Natural killer cell (primary cell): ENCODE measurements at places on chromosomes 16 and 17.
A peak's percentile ranks its signal among the peaks of the same experiment; 100 is the strongest.

DNA sequence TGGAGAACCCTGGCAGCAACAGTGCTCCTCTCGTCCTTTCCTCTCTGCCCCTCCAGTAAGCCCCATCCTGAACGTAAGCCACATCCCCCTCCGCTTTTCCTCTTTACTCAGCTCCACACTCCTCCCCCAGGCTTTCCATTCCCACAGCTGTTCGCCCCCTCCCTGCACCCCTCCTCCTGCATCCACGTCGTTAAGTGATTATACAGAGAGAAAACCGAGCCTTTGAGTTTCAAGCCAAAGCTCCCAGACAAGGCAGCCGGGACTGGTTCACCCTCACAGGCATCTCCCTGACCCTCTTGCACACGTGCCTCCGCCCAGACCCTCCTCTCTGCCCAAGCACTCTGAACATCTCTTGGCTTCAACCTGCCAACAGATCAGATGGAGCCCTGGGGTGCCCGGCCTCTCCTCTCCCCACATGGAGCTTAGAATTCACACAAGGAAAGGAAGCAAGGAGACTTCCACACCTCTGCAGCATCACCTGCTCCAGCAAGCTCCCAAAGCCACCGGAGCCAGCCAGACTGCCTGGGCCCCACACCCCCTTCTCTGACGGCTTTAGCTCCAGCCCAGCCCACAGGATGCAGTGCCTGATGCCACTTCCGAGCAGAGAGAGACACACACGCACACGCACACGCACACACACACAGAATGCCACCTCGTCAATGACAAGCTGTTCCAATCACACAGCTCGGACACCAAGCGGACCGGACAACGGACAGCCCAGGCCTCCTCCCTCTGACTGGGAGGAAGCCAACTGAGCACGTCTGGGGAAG, 99.9 kb upstream of the CCL2 start:
- H3K4me3 ChIP-seq, result no peak overlapping the region
- DNase-seq, result no peak
- H3K4me1 ChIP-seq, result no peaks in the 10 kb centered on the region
- peaks cover 12% of the 10 kb centered on the region for H3K27me3 ChIP-seq
- H3K36me3 ChIP-seq, result no peaks in the 10 kb centered on the region

DNA sequence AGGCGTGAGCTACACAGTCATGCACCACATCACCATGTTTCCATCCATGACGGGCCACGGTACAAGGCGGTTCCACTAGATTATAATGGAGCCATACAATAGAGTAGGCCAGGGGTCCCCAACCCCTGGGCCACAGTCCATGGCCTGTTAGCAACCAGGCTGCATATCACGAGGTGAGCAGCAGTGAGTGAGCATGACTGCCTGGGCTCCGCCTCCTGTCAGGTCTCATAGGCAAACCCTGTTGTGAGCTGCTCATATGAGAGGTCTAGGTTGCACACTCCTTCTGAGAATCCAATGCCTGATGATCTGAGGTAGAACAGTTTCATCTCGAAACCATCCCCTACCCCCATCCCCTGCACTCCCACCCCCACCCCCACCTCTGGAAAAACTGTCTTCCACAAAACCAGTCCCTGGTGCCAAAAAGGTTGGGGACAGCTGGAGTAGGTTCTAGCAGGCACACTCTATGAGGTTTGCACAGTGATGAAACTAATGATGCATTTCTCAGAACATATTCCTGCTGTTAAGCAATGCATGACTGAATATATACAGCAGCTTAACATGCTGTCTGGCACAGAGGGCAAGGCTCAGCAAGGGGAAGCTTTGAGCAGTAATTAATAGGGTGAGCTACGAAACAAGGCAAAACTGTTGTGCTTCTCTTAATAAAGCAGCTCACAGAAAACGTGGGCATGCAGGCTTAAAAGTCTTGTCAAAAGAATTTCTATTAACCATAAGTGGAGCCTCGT, 108.0 kb downstream of the VPS53 start:
- H3K4me1 ChIP-seq, result peaks cover 2% of the 10 kb centered on the region
- no peak overlapping the region for H3K27ac ChIP-seq
- DNase-seq, result no peak
- peaks cover 16% of the 10 kb centered on the region for H3K36me3 ChIP-seq

DNA sequence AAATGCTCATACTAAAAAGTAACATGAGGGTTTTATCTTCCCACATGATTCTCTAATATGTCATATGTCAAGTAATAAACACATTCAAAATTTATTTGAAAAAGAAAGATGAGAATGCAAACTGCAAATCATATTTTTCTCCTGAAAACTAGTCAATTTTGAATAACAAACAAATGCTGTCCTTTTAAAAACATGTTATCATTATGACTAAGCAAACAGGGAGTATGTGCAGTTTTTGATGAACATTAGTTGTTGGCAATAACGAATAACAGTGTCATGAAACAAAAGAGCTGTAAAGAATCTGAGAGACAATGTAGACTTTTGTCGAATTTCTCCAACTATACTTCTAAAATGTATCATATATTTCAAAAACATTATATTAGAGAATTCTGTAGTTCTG, 34.8 kb downstream of the RPGRIP1L start:
- H3K4me3 ChIP-seq, result no peak overlapping the region
- no peaks in the 10 kb centered on the region for H3K4me1 ChIP-seq
- H3K27ac ChIP-seq, result no peak overlapping the region
- no peaks in the 10 kb centered on the region for H3K27me3 ChIP-seq

GRCh38 chr17:4853208-4853671, 20.1 kb downstream of the MINK1 start:
- H3K27ac ChIP-seq, result no peak overlapping the region
- peak; percentile 20 for DNase-seq

GRCh38 chr17:17626151-17626805, 34.8 kb upstream of the PEMT start:
- no peak overlapping the region for H3K27ac ChIP-seq
- peaks cover 10% of the 10 kb centered on the region for H3K4me1 ChIP-seq
- no peaks in the 10 kb centered on the region for H3K36me3 ChIP-seq
- no peaks in the 10 kb centered on the region for H3K27me3 ChIP-seq
